Daoy (cell line): ENCODE measurements at places on chromosomes 11 and 22.

- no peak for DNase-seq
Observed at GRCh38 chr22:20058989-20059770, 20.9 kb upstream of the DGCR8 start.

DNA sequence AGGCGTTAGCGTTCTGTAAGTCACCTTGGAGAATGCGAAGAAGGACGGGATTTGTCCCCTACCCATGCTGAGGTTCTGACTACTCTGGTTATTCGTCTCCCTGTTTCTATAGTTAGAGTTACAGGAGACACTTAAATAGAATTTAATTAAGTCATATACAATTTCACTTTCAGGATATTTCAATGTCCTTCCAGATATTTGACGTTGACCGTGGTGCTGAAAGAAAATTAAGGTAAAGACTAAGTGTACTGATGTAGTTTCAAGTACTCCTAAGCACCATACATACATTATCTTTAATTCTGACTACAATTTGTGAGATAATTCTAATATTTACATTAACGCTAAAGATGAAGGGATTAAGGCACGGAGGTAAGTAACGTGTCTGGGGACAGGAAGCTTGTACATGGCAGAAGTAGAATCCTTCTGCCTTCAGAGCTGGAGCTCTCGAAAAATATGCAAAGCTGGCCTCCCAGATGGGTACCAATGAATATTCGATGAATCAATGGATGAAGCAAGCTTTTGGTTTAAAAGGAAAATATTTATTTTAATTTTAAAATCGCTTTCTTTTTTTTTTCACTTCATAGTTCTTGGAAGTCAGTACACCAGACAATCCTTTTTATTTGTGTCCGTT is 539 bp upstream of the SLC36A4 start:
- no peak for DNase-seq

DNA sequence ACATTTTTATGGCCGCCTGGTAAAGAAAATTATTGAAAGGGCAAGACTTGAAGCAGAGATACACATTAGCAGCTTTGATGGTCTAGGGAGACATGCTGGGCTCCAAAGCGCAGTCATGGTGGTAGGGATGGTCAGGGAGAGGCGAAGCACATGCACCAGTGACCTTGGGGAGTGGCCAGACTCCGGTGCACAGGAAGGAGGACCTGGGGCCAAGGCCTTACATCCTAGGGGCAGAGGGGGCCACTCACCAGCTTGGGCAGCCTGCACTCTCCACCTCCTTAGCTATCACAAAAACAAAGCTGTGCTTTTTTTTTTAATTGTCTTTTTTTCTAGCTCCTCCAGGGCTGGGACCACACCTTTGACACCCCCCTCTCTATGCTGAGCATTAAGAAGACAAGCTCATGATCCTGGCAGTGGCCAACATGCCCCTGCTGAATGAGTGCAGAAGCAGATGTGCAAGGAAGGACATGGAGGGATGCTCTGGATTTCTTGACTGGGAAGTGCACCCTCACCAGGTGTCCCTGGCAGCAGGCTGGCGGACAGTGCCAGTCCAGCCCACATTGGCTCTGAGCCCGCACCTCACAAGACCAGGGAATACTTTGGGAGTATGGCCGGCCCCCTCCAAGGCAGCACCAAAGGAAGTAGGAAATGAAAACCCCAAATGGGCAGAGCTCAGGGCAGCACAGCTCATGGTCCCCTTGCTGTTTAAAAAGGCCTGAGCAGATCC is 619.9 kb downstream of the TBC1D22A start:
- no peak for DNase-seq

- DNase-seq = no peak
Observed at GRCh38 chr11:69135420-69136363, 20.0 kb upstream of the SMIM38 start.

GRCh38 chr11:125157953-125158680 is 6.4 kb upstream of the PKNOX2 start:
- DNase-seq = no peak

DNA sequence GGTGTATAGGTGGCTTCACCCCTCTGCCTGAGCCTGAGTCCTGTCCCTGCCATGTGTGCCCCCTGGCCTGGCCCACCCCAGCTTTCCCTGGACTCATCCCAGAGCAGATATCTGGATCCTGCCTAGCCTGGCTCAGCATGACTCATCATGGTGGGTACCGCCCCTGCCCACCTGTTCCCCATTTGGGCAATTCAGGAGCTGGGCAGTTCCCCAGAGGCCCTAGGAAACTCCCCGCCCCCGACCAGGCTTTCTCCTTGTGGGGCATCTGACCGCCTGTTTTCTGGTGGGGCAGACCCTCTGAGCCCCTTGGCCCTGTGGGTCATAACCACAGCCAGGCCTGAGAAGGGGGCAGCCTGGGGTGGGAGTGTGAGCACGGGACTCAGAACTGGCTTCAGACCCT is 4.4 kb downstream of the TSPO start:
- DNase-seq = peak; percentile 48

DNA sequence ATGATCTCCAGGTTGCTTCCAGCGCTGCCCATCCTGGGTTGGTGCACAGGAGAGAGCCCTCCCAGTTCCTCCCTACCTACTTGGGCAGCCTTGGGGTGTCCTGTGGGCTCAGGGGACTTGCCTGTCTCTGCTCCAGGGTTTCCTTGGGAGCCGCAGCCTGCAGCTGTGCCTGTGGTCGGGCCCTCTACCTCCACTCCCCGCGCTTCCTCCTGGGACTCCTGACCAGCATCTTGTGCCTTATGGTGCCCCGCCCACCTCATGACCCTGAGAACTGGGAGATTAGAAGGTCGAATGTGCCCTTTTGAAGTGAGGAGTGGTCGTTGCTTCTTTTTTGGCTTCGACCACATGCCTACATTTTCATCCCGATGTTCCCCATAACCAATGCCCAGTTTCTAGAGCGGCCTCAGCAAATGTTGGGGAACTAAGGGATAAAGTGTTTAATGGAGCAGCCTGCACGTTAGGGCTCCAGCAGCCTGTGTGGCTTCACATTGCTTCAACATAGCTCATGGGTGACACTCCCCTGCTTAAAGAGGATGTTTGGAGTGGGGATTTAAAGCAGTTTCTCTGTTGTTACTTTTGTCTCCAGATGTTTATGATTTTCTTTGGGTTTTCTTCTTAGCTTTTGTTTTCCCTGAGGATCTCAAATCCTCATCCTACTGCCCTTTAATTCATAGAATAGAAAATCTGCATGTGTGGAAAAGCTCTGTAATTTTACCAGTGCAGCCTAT is 248.8 kb downstream of the TBC1D22A start:
- no peak for DNase-seq

GRCh38 chr11:112593440-112593839 is 332.8 kb upstream of the PLET1 start:
- DNase-seq = no peak

DNA sequence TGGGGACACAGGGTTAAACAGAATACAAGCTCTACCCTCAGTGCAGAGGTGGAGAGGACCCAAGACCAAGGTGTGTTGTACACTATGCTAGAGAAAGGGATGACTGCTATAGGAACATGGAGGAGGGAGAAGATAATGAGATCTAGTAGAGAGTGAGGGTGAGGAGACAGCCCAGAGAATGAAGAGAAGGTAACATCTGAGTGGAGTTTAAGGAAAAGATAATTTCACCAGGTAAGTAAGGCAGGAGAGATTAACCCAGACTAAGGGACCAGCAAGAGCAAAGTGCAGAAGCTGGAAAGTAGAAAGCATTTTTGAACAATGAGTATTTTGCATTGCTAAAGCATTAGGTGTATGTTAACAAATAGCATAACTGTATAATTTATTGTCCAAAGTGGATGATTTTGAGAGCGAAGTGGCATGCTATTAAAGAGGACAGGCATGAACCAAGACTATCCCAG is 128.8 kb downstream of the RASSF10 start:
- no peak for DNase-seq

DNA sequence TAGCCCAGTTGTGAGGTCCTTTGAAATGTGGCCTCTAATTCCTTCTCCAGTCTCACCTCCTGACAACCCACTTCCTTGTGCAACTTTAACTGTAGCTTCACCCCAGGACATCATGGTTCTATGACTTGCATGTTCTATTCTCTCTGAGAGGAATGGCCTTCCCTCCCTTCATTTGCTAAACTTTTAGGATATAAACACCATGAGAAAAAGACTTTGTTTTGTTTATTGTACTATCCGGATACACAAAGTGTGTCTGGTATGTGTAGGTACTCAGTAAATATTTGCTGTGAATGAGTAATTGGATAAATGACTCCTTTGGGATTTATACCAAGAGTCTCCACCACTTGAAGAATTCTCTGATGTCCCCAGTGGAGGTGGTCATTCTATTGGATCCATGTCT is 547.6 kb downstream of the INSC start:
- DNase-seq = no peak

- DNase-seq = no peak
Observed at GRCh38 chr11:106304274-106304673, 226.8 kb downstream of the AASDHPPT start.

DNA sequence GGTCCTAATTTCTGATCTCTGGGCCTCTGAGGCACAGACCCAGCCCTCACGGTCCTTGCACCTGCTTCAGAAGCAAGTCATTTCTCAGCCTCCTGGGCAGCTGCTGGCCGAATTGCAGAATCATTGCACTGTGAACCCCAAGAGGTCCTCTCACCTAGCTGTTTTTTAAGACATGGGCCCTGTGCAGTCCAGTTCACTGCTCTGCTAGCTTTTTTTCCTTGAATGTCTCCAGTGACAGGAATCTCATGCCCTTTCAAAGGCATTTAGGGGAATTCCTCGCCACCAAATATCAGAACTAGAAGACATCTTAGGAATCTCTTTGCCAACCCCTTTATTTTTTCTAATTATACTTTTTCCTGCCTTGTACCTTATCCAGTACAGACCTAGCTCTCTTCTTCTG is 35.6 kb upstream of the TP53I11 start:
- no peak for DNase-seq

GRCh38 chr11:18384157-18384641 is 10.2 kb upstream of the LDHA start:
- peak; percentile 82 for DNase-seq

DNA sequence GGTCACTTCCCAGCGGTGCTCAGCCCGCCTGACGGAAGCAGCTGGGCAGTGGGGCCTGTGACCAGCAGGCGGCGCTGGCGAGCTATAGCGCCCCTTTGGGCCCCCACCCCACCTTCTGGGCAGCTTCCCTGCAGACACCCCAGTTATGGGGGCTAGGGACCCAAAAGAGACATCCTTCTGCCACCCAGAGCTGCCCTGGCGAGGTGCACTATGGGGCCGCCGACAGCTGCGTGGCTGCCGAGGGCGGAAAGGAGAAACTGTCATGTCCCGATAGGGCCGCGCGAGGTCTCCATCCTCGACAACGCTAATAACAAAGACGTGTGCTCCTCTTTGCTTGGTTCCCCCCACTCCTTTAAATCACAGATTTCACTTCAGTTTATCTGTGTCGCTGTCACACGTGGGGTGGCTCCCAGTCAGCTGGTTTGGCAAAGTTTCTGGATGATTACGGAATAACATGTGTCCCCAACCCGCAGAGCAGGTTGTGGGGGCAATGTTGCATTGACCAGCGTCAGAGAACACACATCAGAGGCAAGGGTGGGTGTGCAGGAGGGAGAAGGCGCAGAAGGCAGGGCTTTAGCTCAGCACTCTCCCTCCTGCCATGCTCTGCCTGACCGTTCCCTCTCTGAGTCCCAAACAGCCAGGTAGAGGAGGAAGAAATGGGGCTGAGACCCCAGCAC is 673 bp upstream of the MYO7A start:
- DNase-seq = peak; percentile 30

GRCh38 chr11:77094841-77095365 is 7.7 kb upstream of the OMP start:
- no peak for DNase-seq

DNA sequence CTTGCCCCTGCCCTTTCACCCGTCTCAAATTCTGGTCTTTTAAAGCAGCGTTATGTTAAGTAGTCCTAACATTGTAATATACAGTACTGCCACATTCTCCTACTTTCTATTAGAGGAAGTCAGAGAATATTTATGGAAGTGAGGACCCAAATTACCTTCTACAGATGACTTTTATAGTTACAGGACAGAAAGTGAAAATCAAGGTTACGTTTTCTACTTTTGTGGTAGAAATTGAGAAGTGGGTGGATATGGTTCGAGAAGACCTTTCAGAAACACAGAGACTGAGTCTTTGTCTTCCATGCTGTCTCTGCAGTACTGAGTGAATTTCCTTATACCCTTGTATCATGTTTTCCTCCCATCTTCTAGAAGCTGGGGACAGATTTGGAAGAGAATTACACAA is 17.1 kb downstream of the SC5D start:
- DNase-seq = no peak

GRCh38 chr11:69551963-69552362 is 70.5 kb downstream of the LINC01488 start:
- DNase-seq = no peak

GRCh38 chr11:6402561-6402981 is 12.3 kb downstream of the SMPD1 start:
- DNase-seq = peak; percentile 23

DNA sequence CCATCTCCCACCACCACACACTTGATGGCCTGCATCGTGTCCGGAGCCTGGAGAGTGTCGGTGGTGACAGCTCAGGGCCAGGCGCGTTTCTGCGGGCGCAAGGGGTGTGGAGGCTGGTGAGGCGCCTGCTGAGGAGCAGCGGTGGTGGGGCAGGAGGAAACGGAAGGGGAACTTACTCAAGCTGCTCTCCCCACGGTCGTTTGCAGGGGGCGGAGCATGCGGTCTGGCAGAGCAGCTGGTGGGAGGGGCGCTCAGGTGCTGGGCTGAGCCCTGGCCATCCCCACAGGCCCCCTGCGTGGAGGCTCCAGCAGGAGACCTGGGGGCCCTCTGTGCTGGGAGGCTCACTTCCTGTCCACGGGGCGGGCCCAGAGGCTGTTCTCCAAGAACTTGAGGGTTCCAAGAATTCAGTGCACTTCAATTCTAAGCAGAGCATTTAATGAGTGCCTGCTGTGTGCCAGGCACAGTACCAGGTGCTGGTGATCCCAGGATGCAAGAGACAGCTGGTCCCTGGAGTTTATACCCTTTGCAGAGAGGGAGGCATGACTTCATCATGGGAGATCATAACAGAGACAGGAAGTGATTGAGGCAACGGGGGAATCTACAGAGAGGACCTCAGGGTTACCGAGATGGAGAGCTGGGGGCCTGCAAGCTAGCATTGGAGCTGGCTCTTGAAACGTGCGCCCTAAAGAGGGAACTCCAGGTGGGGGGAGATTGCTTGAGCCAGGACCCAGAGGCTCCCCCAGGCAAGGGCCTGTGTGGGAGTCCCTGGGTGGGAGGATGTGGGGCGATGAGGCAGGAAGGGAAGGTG is at the start of gene RAC2:
TSS of gene RAC2 (minus strand) at position 156 of the 808 bp plus-strand sequence. CDS start at position 35, 121 bp downstream.
- peak; percentile 92 for DNase-seq

GRCh38 chr22:25666308-25666707 is 75.7 kb upstream of the MYO18B start:
- no peak for DNase-seq

GRCh38 chr11:1513326-1514296 is 27.0 kb upstream of the MOB2 start:
- DNase-seq = no peak

GRCh38 chr11:62398011-62398994 is 20.5 kb upstream of the SCGB1A1 start:
- peak; percentile 12 for DNase-seq
